ENCODE measurements at places on chromosomes 2 and 18. TPM values are rescaled to one million over a fixed set of nuclear protein-coding genes. Genes with fewer than 3 reads are reported as not detected.
A peak's percentile ranks its signal among the peaks of the same experiment; 100 is the strongest.

DNA sequence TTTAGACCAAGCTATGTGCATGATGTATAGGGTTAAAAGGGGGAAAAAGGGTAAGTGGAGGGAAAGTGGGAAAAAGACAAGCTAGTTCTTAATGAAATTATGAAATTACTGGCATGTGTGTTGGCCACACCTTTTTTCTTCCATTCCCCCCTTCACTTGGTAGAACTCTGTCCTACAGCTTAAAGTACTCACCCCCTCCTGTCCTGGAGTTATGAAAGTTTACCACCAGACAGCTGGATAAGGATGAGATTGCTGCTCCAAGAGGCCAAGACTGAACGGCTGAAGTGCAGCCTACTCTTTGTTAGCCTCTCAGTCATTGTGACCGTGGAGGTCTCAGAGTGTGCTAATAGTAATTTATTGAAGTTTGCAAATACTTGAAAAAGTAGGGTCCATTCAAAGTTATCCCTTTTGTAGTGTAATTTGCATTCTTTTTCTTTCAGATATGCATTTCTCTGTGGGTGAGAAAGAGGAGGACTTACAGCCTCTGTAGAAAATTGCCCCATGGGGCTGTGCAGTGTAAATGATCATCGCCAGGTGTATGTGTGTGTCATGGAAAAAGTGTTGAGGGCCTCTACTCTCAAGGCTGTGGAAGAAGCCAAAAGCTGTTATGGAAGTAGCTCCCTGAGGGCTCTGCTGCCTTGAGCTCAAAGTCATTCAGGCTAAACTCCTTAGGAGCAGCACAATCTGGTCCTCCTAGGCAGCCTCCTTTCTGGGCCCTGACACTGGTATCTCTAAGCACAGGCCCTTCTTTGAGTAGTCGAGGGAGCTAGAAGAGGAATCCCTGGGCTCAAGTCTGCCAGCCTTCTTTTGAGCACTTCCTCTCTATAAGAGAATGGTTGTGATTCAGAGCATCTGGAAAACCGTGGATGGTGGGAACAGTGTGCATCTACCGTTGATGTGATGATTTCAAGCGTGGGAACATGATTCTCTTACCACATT lies 46.2 kb downstream of the LHCGR start:
- no peak for DNase-seq

- DNase-seq = no peak
These were observed 206.4 kb downstream of the DLGAP1 start for GRCh38 chr18:4248686-4249085.

- DNase-seq = no peak
These were observed 5.9 kb downstream of the TEKT4 start for GRCh38 chr2:94877129-94877528.

DNA sequence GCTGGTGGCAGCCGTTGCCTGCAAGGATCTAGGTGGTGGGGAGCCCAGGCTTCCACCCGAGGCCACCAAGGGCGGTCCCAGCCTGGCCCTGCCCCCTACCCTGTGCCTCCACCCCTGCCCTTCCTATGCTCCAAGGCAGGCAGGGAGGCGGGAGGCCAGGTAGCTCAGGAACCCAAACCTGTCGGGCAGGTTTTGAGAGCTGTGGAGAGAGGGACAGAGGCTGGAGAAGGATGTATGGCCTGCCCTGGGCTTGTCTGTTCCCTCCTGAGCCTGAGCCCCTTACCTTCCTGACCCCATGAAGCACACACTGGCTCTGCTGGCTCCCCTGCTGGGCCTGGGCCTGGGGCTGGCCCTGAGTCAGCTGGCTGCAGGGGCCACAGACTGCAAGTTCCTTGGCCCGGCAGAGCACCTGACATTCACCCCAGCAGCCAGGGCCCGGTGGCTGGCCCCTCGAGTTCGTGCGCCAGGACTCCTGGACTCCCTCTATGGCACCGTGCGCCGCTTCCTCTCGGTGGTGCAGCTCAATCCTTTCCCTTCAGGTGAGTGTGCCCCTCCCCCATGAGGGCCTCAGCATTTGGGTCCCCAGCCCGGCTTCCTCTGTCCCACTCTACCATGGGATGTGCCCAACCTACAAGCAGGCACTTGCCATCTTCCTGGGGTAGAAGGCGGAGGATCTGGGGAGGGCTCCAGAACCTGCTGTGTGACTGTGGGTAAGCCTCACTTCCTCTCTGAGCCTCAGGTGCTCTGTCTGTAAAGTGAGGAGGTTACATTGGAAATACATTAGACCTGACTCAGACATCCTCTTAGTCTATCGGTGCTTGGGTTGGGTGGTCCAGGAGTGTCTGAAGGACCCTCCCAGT lies at the start of gene PROM2:
Gene PROM2 (plus strand): TSS at position 159 of the 860 bp plus-strand sequence. CDS start 137 bp downstream, at position 296.
- DNase-seq = no peak

DNA sequence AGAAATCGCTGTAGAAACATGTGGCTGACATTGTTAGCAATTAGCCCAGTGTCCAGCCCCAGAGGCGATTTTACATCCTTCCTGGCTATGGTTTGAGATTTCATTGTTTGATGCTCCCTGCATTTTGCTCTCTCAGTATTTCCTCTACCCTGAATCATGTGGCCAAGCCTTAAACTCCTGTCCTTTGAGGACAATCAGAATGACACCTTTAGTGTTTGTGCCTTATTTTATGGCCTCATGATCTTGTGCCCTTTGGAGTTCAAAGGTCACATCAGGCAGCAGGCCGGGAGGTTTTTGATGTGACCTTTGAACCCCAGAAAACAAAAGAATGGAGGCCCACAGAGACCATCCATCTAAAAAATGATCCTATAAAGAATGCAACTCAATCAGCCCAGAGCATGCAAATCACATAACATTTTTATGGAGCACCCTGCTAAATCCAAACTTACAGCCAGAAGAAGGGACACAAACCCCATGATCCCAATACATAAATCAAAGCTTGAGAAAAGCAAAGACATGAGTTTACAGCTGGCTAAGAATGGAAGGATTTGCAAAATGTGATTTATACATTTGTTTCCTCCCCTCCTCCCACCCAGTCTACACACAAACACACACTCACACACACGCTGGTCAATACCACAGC lies 52.5 kb downstream of the FECH start:
- DNase-seq = no peak

Gene KIAA2012
- total RNA-seq = not detected

Gene SLC14A1
- total RNA-seq = 5.6 TPM

- no peak for DNase-seq
These were observed 41.1 kb upstream of the C1GALT1C1L start for GRCh38 chr2:43717322-43717721.

- peak; percentile 37 for DNase-seq
These were observed 206.8 kb downstream of the CLIP4 start for GRCh38 chr2:29322011-29322410.
